ENCODE measurements at places on chromosomes 12 and 14.

DNA sequence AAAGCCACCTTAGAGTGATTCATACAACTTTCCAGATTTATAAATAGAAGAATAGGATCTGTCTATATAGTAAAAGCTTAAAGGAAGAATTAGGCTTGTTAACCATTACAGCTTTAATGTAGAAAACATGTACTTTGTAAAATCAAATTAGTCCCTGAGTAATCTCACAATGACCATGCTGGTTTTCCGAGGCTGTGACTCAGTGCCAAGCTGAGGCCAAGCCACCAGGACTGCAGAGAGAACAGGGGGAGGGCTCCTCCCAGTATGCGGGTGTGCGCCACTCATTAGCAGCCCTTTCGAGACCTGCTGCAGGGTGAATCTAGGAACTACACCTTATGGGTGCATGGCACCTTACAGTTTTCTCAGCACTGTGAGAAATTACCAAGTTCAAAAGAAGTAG, 167.0 kb downstream of the EFCAB11 start:
- no peak for DNase-seq

DNA sequence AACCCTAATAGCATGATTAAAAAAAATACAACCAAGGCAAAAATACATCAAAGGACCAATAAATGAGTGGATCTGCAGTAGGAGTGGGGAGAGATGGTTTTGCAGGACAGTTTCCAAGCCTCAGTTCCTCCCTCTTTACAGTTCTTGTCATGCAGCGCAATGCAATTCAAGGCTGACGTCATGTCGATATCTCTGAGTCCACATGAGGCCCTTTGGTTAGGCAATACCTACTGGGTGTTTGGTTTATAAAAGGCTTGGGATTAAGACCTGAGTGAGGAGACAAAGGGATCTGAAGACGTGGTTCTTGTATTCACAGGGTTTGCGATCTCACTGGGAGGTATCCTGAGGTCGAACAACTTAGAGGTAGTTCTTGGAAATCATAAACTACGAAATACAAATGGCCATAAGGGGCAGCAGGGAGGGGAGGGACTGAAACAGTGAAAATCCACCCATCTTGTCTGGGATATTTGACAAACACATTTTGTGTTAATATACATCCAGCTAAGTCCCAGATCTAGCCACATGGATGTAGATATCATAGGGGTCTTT, 441.0 kb downstream of the FUT8 start:
- DNase-seq, result no peak

GRCh38 chr14:24255438-24255837, 7.5 kb downstream of the TGM1 start:
- no peak for DNase-seq

DNA sequence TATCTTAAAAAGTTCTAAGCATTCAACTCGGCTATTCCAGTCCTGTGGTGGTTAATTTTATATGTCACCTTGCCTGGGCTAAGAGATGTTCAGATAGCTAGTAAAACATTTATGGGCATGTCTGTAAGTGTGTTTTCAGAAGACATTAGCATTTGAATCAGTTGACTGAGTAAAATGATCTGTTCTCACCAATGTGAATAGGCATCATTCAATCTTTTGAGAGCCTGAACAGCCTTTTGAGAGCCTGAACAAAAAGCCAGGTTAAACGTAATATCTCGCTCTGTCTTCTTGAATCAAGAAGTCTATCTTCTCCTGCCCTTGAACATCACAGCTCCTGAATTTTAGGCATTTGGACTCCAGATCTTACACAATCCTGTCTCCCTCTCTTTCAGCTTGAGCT, 1266.1 kb downstream of the LRFN5 start:
- DNase-seq, result no peak

DNA sequence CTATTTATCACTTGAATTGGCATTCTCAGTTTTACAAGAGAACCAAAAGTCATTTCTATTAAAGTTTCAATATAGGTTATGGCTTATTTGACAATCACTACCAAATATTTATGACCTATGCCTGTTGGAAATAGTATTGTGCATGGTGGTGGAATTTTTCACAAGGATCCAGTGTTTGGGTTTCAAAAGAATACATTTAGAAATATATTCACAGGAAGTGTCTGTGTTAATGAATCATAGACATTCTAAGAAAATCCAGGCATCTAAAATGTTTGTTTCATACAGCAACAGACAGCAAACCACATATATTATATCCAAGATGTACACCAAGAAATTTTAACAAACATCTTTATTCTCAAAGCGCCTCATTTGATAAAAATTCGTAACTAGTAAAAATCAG, 92.7 kb downstream of the MED13L start:
- DNase-seq, result no peak

DNA sequence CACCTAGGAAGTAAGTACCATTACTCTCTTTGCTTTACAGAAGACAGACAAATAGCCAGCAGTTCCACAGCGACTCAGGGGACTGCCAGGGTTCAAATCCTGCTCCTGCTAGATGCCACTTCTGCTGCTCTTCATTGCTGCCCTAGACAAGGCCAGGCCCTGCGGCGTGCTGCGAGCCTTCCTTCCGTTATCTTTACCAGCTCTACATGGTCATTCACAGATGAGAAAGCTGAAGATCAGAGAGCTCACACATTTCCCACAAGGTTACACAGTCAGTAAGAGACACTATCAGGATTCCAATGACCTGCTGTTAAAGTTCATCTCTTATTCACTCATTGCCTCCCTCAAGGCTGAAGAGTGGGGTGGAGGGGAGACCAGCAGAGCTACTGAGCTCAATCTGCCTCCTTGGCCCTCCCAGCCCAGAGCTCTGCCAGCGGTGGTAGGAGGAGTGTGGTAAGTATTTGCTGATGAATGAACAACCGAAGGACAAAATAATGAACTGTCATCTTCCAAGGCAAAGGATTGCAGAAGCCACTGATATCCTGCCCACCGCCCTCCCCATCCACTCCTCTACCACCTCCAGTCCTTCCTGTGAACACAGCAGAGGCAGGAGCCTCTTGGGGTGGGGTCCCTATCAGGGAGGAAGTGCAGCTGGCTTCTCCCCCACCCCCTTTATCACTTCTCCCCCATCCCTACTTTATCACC, 14.6 kb upstream of the HDAC7 start:
- DNase-seq, result no peak

DNA sequence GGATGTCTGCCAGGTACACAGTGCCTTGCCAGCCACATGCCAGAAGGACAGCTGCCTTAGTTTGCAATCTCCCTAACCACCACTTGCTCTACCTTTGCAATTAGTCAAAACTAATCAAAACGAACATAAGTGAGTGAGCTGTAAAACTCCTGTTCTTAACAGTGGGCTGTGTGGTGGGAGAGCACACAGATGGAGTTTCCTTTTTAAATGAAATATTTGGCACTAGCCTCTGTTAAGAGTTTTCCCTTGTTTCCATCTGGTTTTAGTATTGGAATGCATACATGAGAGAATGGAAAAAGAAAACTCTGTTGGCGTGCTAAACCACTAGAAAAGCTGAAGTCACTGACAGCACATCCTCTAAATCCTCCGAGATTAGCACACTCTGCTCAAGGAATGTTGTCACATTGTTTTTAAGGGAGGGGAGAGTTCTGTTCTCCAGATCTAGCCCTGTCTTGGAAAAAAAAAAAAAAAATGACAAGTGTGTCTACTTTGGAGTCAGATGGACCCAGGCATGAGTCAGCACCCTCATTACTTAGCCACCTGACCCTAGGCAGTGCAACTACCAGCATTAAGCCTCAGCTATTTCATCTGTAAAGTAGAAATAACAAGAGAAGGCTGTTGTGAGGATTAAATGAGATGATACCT, 83.9 kb downstream of the STXBP6 start:
- no peak for DNase-seq

DNA sequence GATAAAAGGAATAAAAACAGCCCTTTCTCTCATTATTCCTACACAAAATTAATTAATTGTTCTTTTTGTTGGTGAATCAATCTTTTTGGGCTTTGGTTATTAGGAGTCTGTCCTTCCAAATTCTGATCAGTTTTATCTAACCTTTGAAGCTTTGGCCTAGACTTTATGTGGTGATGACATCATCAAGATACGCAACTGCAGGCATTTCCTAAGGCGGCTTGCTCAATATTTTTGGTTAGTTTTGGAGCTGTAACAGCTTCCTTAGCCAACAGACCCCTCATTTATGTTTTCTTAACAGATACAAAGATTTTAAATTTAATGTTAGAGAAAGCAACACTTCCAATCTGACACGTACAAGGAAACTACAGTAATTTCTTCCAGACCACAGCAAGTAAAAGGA, 87.8 kb upstream of the PDE3A start:
- DNase-seq, result no peak

DNA sequence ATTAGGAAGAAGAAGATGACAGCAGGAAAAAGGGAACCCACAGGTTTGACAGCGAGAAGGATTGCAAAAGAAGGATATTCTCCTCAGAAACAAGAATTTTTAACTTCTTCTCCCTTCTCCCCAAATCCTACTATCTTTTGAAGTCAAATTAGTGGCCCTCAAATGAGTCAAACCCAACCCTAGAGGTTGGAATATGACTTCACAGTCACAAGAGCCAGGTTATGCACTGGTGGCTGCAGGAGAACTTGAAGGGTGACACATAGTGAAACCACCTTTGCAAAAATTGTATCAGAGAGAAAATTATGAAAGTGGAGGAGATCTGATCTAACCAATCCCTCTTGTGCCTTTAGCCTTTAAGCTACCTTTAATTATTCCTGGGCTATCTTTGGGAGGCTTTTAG, 386.2 kb upstream of the CCDC196 start:
- DNase-seq, result no peak

DNA sequence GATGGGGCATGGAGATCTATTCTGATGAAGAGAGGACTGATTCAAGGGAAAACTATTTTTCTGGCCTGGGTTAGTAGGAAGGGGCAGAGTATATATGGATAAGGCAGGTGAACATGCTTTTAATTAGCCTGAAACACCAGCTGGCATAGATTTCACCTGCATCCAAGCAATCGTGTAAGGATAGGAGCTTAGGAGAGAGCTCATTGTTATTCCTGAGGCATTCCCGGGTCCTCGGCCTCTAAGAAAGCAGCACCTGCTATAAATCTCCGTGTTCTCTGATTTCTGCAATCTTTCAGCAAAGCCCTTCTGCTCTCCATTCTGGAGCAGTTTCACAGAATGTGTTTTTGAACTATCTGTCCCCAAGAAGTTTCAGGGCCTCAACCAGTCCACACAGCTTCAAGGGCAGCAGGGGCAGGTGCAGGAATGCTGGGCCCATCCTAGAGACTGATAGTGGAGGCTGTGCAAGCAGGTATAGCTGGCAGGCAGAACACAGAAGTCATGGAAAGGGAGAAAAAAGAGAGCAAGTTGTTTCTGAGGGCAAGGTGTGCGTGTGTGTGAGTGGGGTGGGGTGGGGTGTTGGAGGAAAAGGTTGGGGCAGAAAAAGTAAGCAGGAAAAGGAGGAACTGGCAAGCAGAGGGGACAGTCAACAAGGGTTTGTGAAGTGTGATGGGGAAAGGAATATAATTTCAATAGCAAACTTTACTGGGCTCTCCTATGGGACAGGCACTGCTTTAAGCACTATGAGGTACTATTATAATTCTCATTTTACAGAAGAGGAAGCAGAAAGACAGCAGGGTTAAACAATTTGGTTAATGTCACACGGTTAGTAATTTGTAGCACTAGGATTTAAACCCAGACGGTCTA, 203.7 kb upstream of the SSTR1 start:
- no peak for DNase-seq

DNA sequence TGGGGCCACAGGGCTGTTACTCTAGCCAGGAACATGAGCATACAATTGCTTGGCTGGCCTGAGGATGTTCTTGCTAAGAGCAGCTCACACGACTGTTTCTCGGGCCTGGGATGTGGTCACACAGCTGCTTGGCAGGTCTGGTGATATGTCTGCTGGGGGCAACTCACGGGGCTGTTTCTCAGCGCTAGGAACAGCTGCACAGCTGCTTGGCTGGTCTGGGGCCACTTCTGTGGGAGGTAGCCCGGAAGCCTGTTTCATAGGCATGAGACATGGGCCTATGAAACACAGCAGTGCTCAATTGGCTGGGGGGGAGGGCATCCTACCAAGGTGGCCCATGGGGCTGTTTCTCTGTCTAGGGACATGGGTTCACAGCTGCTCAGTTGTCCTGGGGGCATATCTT, 73.4 kb upstream of the DDHD1 start:
- no peak for DNase-seq

DNA sequence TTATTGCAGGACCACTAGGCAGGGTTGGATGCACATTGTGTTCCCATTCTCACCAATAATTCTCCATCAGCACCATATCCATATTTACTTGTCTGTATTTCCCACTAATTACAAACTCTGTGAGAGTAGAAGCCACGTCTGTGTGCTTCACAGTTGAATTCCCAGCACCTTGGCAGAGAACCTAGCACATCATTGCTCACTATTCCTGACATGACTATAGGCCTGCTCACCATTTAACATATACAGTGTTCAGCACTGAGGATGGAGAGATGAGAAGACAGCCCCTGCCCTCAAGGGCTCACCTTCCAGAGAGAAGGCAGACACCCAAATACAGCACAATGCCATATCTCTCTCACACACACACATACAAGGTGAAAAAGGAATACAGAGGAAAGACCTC, 5.0 kb downstream of the DAD1 start:
- DNase-seq, result no peak

GRCh38 chr14:25522116-25522515, 472.2 kb upstream of the STXBP6 start:
- DNase-seq, result no peak

DNA sequence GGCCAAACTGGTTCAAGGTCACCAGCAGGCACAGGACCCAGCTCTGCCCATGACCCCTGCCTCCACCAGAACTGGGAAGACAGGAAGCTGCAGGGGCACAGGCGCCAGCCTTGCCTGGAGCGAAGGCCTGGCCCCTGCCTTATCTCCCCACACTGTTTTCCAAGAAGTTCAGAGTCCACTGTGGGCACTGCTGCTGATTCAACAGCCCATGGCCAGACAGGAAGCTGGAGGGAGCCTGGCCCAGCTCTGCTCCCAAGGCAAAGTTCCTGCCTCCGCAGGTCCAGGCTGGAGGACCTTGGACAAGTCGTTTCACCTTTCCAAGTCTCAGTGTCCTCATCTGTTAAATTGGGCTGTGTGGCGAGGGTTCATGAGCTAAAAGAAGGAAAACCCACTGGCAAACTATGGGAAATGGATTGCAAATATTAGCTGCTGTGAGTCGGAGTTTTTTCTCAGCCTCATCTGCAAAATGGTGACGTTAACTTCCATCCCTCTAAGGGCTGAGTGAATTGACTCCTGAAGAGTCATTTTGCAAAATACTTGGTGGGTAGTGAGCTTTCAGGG, 1.2 kb downstream of the PHETA1 start:
- no peak for DNase-seq

- peak; percentile 85 for DNase-seq
These were observed at the start of gene TMEM229B for GRCh38 chr14:67487937-67488893. Gene TMEM229B (minus strand): TSS chr14:67488721. CDS start chr14:67473923, 14,798 bp downstream.

- no peak for DNase-seq
These were observed 96.2 kb downstream of the PAPOLA start for GRCh38 chr14:96598332-96598928.

Data from stimulated activated effector memory CD8-positive, alpha-beta T cell treated with anti-CD3 and anti-CD28 coated beads, Interleukin-12 subunit alpha, Interleukin-12 subunit beta, amount 100 ng/mL, for 72 hours (primary cell).